ENCODE measurements at places on chromosomes 16 and 17.

DNA sequence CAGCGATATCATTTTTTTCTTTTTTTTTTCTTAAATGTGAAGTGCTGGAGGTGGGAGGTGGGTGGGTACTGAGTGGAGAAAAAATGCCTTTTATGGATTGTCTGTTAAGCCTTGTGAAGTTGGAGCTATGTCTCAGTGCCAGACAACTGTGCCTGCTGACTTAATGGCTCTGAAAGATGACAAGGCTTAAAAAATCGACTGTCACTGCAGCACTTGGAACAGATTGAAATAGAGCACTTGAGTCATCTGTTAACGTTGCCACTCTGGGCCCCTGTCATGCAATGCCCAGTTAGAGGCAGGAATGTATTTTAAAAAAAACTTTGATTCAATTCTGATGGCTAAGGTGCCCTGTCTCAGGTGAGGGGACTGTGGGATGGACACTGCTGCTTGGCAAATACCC is 108.2 kb upstream of the HS3ST2 start:
- DNase-seq, result no peak

DNA sequence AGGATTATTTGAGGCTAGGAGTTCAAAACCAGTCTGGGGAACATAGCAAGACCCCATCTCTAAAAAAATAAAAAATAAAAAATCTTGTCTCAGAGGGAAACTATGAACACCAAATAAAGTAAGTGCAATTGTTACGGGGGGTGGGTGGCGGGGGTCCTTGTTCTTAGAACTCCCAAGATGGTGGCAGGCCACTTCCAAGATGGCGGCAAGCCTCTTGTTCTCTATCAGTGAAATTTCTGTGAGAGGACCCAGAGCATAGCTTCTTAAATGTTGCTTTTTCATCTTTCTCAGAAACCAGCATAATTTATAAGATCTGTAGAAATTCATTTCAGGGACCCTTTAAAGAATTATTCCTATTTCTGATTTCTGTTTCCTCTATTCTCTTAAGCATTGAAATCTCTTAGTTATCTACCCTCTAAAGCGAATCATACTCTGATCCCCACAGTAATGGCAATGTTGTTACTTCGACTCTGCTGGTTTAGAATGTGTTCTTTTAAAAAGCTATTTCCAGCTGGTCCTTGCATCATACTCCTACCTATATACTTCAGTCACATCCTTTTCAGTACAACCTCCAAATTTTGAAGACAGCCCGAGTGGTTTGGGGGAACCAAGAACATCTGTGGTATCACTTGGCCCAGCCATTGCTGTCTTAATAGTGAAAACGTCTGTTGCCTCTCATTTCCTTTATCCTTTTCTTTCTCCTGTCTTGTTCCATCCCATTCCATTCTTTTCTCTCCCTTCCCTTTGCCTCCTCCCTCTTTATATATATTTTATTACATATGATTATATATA is 16.2 kb downstream of the RSPRY1 start:
- DNase-seq, result no peak

GRCh38 chr17:68103148-68103547 is 67.6 kb downstream of the KPNA2 start:
- no peak for DNase-seq

DNA sequence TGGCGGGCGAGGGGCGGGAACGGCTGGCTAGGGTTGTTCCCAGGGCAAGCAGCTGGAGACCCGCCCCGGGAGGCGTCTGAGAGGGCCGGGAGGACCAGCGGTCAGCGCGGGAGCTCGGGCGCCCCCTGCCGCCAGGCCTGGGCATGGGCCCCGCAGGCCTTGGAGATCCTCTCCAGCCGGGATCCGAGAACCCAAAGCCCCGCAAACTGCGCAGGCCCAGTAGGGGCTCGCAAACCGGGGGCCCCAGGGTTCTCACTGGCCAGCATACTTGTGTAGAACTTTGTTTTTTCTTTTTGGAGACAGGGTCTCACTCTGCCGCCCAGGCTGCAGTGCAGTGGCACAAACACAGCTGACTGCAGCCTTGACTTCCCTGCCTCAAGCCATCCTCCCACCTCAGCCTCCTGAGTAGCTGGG is 20.8 kb upstream of the ZNF423 start:
- DNase-seq, result peak; percentile 91

DNA sequence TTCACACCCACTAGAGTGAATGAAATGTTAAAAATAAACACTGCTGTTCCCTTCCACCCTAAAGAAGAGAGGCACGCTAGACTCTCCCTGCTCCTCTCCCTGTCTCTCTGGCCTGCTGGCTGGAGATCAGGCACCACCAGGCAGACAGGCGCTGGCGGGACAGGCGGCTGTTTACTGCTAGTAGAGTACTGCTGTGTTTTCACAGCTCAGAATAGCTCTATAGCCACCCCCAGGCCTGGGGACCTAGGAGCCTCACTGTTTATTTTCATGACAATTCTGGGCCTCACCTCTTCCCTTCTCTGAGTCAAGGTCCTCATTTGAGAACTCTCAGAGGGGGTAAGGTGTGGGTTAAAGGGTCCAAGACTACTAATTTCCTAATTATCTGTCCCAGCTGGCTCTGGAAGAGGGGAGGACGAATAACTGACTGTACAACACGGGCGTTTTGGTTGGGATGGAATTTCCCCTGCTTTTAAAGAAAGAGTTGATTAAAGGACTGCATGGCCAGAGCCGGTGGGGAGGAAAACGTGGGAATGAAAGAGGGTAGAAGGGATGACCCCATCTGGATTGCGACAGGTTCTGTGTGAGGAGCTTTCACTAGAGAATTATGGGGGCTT is 9.0 kb upstream of the G6PC1 start:
- peak; percentile 69 for DNase-seq

GRCh38 chr16:11042191-11042590 is 97.8 kb downstream of the CLEC16A start:
- DNase-seq, result no peak

GRCh38 chr16:48146131-48146530 is 9.7 kb downstream of the ABCC12 start:
- DNase-seq, result no peak

- peak; percentile 59 for DNase-seq
Observed at GRCh38 chr17:15436473-15437302, 30.7 kb downstream of the CDRT4 start.

DNA sequence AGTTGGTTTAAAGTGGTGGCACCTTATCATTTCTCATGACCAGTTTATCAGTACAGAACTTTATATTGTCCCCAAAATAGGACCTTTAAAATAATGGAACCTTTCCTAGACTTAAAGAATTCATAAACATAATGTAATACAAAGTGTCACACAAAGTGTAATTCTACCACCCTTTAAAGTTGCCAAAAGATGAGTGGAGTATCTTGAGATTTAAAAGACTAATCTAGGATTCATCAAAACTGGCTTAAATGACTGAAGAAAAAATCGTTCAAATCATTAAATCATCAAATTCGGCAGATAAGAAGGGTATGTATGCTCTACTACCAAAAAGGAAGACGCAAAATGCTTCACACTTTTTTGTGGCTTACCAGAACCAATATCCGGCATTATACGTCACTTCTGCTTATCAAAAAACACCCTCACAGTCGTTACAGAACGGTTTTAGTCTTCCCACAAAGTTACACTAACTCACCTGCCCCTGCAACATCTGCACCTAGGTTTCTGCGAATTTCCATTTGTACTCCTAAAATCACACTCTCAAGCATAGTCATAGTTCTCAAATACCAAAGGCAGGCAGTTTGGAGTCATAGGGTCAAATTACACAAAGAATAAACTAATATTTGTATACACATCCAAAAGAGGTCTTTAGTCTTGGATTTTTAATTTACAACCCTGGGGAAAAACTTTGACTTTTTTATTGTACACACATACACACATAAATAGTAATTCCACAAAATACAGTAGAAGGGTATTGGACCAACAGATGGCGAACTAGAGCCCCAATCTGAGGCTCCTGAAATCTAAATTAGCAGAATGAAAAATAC is 1.4 kb upstream of the KANSL1 start:
- DNase-seq, result no peak

DNA sequence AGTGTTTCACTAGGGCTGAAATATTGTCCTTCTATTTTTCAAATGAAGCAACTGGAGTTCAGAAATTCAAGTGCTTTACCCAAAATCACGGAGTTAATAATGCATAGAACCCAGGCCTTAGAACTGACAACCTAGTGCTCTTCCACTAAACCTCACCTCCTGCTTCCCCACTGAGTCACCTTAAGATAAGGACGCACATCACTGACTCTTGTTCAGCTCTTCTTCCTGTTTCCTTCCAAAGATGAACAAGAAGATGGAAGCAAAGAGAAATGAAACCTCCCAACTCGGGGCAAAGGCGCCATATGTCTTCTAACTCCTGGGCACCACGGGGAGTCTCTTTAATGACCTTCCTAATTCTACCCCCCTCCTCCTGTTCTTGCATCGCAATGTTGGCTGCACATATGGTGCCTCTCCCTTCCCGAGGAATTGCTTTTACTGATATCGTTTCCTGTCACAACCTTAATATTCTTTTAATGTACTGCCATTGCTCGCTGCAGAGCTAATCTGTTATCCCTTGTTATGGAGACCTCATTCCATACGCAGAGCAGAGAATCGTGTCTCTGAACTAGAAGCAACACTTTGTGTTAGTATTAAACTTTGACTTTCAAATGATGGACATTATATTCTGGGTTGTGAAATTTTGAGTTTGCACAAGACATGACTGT is 591.4 kb downstream of the TMEM114 start:
- no peak for DNase-seq

- DNase-seq, result no peak
Observed at GRCh38 chr16:89925596-89926079, 2.5 kb downstream of the TUBB3 start.

GRCh38 chr16:11355862-11356261 is 10.6 kb downstream of the RMI2 start:
- DNase-seq, result no peak

DNA sequence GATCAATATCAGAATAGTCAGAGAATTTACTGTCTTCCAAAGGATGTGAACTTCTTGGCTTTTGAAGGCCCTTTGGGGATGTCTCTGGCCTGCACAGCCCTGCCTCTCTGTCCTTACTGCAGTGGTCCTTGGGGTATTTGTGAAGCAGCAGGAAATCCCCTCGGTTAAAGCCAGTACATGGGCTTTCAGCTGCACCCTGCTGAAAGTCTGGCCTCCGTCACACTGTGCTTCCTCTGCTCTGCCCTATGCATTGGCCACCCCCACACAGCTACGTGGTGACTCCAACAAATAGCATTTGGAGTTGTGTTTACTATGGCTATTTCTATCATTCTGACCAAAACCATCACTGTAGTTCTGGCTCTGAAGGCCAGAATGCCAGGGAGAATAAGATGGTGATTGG is 21.2 kb downstream of the SYCE1L start:
- DNase-seq, result no peak

GRCh38 chr17:1272701-1273100 is 2.5 kb downstream of the BHLHA9 start:
- no peak for DNase-seq

- no peak for DNase-seq
Observed at GRCh38 chr17:63418540-63418939, 27.6 kb downstream of the CYB561 start.

- DNase-seq, result no peak
Observed at GRCh38 chr16:19517424-19518089, 4.3 kb downstream of the GDE1 start.

DNA sequence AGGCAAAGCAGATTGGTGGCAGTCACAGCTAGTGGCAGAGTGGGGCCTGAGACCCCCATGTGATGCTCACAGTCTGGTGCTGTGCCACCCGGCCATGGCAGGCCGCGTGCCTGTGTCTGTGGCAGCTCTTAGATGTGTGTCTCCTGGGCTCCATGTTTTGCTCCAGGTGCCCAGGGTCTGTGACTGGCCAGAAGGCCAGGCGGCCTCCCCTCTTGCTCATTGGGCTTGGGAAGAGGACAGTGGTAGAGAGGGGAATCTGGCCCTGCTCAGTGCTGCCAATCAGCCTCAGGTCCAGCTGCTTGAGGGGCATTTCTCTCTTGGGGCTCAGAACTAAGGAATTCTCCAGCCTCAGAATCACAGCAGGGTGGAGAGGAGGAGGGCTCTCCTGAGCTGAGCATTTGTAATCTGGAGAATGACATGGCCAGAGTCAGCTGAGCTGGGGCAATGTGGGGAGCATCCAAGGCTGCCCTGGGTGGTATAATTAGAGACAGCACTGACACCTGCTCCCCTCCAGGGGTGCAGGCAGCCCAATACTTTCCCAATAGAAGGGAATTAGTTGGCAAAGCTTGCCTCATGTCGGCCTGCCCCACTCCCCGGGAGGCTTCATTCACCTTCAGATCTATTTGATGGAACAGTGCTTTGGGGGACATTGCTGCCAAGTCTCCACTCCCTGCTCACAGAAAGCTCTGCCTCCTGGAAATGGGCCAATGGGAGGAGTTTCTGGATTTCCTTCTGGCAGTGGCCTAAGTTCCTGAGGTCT is 2.7 kb upstream of the LASP1NB start:
- DNase-seq, result peak; percentile 71

DNA sequence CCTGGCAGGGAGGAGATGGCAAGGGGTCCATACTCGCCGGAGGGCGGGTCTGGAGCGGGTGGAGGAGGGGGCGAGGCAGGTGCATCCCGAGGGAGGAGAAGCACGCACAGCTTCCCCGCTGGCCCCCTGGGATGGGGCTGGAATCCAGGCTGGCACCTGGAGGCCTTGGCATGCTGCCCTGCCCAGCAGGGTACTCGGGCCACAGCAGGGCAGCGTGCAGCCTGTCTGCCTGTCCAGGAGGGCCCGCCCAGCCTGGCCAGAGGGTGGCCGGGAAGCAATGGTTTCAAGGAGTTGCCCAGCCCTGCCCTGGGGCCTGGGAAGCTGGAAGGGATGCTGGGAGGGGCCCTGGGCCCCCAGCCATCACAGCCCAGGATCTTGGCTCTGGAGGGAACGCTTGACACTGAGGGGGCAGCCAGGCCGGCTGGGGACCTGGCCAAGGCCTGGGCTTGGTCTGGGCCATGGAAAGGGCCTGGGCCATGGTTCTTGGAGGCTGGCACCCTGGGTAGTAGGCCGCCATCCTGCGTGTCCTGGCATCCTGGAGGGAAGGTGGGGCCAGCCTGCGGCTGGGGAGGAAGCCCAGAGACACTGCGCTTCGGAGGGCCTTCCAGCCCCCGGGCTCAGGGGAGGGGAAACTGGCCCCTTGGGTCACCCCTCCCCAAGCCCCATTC is 1.1 kb downstream of the GLIS2 start:
- no peak for DNase-seq

DNA sequence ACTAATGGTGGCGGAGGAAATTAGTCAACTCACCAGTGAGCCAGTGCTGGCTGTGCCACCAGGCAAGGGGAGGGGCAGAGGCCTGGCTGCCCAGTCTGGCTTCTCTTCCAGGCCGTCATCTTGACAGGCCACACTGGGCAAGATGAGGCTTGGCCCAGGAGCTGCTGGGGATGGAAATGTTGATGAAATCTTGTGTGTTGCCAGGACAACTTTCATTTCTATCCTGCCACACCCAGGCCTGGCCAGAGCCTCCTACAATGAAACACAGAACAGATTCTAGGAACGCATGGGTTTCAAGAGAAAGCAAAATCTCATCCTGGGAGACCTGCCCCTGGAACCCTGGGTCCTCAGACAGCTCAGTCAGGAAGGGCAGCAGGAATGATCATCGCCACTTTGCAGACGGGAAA is 9.3 kb downstream of the HEXIM2 start:
- peak; percentile 38 for DNase-seq

GRCh38 chr17:76449126-76449525 is 3.8 kb downstream of the UBE2O start:
- no peak for DNase-seq

GRCh38 chr16:25027781-25028180 is 12.6 kb upstream of the ARHGAP17 start:
- no peak for DNase-seq

- DNase-seq, result no peak
Observed at GRCh38 chr17:742147-742793, 9.8 kb downstream of the GEMIN4 start.

- DNase-seq, result no peak
Observed at GRCh38 chr16:54632322-54633220, 298.1 kb upstream of the IRX5 start.

Data from H9 (cell line).